ENCODE measurements at places on chromosomes 13 and 19. TPM values are rescaled to one million over a fixed set of nuclear protein-coding genes. Genes with fewer than 3 reads are reported as not detected.
A peak's percentile ranks its signal among the peaks of the same experiment; 100 is the strongest.

PGLYRP2 gene
- total RNA-seq: not detected

DNA sequence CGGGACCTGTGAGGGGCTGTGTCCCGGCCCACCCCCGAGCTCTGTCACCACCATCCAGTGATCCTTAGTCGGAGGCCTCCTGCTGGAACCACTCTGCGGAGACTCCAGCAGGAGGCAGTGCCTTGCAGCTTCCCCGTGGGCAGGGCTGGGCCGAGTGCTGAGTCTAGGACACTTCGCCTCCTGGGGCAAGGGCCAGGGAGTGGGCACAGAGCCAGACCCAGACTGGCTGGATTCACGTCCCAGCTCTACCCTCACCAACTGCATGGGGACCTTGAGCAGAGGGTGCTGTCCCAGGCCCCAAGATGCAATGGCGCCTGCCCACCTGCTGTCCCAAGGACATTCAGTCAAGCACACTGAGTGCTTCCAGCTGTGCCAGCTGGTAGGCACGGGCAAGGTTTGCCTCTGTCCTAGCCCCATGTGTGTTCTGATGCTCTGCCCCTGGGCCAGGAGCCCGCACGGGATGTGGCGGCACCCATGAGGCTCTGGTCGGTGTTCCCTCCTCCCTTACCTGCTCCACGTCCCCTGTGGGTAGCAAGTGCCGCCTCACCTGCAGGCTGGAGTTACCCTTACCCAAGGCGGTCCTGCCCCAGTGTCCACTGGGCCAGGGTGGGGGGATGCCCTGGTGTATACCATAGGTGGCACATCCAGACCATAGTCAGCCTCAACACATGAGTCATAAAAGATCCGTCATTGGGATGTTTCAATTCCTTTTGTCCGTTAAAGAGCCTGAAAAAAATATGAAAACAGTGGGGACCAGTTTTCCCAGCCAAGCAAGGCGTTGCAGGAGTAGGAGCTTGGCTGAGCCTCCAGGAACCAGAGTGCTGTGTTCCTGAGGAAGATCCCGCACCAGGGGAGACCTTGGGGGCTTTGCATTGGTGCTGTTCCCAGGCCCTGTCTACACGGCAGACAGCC, 7.4 kb downstream of the FZR1 start:
- DNase-seq: peak; percentile 71

- no peak for DNase-seq
Measured at GRCh38 chr13:96172066-96172465, 82.2 kb downstream of the HS6ST3 start.

PLIN4 gene
- total RNA-seq: 239 TPM

All from Right ventricle myocardium superior (tissue), 1 donor.